ENCODE measurements at places on chromosomes 1 and 21.

DNA sequence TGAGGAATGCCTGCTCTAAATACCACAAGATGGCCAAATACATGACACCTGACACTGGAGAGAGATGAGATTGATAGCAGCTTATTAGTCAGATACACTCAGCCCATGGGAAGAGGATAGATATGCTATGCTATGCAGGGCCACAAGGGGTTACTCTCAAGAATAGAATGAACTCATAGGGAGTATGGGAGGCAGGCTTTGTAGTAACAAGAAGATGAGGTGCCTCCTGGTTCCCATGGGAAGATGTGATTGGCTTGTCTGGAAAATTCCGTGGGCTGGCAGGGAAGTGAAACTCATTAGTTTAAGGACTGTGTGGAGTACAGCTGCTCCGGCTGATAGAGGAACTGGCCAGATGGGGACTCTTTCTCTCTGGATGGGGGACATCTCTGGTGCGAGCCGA lies 16.5 kb downstream of the CCDC30 start:
- DNase-seq, result peak; percentile 88

- no peak for DNase-seq
Observed at GRCh38 chr1:79982211-79982610, 975.7 kb upstream of the ADGRL4 start.

DNA sequence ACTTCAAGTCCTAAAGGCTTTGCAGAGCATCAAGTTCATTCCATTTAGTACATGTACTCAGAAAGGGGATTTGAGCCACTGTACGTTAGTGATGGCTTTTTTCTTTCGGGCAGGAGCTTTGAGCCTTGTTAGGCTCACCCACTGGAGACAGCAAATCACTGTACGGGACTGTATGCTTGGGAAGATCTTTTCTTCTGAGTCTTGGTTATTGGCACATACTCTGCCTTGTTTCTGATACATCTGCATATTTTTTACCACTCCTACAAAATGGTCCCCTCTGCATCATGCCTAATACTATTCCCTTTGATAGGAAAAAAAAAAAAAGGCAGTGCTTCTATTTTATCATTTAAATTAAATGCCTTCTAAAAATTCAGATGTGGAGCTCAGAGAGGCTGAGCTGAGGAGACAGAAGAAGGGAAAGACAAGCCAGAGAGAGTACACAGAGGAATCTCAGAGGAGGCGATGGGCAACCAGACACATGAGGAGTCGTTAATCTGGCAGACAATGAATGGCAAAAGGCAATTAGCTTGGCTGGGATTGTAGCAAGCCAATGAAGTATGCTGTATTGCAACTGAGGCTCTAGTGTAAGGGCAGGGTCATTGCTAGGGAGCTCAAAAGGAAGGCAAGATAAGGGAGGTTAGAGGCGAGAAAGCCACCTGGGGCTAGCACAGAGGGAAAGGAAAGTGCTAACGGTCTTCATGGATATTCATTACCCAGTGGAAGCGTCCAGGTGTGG lies 39.4 kb downstream of the PHC2 start:
- peak; percentile 47 for DNase-seq

- DNase-seq, result no peak
Observed at GRCh38 chr1:74548961-74549750, 36.7 kb upstream of the LRRC53 start.

DNA sequence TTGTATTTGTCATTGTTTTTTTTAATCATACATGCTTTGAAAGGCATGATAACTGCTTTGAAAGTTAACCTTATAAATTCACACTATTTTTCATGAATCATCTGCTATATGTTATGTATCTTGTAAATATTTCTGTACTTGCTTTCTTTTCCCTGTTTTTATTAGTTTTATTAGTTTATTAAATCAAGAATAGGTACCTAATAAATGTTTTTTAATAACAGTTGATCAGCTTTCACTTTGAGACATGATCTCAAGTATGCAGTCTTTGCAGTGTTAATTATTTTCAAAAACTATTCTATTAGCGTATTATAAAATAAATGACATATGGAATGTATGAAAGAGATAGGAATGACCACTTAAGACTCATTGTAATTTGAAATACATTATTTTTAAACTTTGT lies 110.8 kb upstream of the TENT5C start:
- DNase-seq, result no peak

DNA sequence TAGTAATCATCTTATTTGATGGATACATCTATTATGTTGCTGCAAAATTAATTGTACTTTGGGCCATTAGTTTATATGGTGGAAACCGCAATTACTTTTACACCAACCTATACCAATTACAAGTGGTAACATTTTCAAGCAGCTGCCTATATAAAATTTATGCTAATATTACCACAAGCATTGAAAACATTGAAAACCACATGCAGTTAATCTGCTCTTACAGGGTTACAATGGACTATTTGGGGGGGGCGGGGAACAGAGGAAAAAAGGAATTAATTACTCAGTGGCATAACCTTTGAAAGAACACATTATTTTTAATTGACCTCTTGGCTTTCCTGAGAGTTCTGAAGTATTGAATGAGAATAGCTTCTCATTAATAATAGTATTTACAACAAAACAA lies 1793.2 kb downstream of the NCAM2 start:
- no peak for DNase-seq

DNA sequence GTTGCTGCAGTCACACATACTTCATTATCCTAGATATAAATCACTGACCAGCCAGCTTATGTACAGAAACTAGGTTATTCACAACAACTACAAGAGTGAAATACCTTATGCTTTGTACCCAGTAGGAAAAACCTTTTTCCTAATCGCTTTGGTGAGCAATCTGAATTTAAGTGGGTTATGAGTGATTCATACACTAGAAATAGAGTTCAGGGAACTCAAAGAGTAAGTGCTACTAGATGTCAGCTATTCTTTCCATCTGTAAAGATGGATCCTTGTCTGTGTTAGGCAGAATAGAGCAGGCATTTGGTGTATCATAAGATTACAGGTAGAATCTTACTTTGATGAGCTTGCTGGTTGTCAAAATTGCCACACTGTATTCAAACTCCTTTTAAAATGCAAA lies 101.9 kb downstream of the ZNF644 start:
- DNase-seq, result no peak

DNA sequence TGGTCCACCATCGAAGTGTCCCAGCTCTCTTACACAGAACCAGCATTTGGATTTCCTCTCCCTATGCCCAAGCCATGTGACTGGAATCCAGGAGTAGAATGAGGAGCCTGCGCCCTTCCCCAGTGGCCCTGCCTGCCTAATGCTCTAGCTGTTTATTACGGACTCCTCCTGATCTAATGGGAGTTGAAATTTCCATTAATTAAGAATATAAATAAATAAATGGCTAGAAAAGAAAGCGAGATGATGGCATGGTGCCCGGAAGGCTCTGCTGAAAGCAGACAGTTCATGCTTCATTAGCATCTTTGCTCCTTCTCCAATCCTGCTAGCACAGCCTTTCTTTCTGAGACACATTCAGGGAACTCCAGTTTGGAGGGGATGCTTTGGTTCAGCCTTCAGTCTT lies 216.2 kb downstream of the SEC16B start:
- DNase-seq, result no peak

DNA sequence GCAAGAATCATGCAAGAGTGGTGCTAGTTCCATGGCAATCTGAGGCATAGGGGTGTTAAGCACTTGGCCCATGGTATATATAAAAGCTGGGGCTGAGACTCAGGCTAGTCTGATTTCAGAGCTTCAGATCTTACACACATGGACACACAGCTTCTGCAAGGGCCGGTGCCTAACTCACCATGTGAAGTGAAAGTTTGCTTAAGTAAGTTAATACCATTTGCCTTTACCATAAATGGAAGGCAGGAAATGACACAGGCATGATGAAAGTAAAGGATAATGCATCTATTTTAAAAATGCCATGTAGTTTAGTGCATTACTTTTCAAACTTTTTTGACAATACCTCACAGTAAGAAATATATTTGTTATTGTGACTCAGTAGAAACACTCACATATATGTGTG lies 122.6 kb downstream of the KCNJ6 start:
- DNase-seq, result no peak

GRCh38 chr1:3247521-3248121 lies 178.6 kb downstream of the PRDM16 start:
- DNase-seq, result no peak

DNA sequence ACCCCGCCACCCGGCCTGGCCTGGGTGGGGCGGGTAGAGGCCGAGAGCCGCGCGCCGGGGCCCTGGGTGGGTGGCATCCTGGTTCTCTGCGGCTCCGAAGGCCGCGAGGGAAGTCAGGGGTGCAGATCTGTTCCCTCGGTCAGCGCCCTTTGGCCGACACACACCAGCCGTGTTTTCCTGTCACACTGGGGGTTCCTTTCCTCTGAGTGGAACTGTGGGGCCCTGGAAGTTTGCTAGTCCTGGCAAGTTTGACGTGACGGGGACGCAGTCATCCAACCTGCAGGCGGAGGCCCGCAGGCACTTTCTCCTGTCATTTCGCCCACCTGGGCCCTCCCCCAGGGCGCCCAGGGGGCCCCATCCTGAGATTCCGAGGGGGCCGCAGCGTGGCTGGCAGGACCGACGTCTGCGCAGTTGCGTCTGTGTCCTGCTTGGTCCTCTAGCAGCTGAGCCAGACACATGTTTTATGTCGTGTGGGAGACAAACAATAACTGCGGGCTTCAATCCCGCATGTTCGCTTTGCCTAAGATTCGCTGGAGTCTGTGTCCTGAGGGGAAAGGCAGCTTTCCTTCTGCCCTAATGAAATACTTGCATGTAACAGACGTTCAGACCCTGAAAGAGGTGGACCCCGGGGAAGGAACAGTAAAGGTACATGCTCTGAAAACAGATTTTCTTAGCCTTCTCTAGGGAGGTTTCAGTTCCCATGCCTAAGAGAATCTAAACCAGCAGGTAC lies 1.5 kb downstream of the FAM163A start:
- DNase-seq, result no peak

DNA sequence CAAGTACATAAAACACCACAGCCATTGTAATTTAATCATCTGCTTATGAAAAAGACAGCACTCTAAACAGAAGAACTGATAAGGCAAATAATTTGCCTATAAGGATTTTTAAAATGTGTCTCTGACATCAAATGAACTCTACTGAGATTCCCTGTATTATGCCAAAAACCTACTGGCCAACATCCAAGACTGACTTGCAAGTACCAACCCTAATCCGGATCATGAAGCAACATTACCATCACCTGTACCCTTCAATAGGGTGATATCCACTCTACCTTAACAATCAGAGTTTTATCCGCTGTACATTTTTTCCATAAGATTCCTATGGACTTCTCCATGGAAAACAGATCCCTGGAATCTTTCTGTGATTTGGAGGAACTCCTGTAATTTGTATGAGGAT lies 4.6 kb downstream of the RGS7 start:
- peak; percentile 19 for DNase-seq

DNA sequence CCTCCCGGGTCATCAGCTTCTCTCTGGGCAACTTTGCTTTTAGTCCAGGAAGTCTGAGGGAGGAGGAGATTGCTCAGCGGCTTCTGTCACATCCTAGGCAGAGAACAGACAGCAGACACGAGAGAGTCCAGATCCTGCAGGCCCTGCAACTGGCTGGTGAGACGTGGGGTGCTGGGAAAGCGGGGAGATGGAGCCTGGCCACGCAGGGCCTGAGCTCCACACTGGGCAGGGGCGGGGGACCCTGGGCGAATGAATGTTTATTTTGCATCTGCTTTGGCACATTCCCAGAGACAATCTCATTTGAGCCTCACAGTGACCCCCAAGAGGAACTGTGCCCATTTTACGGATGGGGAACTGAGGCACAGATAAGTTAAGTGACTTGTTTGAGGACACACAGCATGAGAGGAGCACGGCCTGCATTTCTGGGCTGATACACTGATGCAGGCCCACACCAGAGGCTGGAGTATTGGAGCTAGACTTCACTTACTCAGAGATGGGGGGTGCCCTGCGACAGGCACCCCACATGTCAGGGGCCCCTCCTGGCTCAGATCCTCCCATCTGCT lies 9.6 kb downstream of the C1orf167 start:
- no peak for DNase-seq

- no peak for DNase-seq
Observed at GRCh38 chr1:208445758-208446203, 201.6 kb upstream of the PLXNA2 start.

DNA sequence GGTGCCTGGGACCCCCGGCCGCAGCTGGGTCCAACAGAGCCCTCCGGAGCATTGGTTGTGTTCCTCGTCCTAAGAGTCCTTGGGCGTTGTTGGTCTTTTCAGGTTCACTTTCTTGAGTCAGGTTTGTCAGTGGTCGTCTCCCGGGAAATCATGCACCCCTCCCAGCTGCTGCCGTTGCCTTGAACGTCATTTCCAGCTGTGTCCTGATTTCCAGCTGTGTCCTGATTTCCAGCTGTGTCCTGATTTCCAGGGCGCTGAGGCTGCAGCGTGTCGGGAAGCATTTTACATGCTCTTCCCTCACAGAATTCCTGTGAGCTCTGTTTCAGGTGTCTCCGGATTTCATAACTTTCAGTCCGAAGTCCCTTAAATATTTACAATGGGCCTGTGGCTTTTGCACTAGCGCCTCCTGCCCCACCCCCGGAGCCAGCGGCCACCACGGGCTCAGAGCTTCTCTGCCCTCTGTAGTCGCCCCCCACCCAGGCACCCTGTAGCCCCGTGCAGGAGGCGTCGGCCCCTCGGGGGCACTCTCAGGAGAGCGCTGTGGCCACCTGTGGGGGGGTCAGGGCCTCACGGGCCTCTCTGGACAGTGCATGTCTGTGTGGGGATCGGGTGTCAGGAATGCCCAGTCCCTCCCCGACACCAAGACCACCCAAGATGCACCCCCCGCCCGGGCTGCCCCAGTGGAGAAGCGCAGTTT lies 66.7 kb downstream of the COL18A1 start:
- DNase-seq, result no peak

DNA sequence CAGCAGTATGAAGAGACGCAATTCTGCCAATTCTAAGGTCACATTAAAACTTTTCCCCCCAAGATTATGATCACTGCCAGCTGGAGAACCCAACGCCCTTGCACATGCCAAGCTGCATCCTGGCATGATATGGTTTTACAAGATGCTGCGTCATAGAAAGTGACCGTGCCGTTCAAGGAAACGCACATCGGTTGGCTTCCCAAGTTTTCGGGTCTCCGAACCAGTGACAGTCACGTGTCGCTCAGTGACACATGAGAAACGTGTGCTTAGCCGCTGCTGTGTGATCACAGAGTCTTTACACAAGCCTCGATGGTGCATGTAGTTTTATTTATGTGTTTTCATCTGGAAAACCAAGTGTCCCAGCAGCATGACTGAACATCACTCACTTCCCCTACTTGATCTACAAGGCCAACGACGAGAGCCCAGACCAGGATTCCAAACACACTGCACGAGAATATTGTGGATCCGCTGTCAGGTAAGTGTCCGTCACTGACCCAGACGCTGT lies 7.4 kb downstream of the SMIM1 start:
- DNase-seq, result no peak

- DNase-seq, result peak; percentile 91
Observed at GRCh38 chr1:201013991-201014815, 9.3 kb downstream of the KIF21B start.

DNA sequence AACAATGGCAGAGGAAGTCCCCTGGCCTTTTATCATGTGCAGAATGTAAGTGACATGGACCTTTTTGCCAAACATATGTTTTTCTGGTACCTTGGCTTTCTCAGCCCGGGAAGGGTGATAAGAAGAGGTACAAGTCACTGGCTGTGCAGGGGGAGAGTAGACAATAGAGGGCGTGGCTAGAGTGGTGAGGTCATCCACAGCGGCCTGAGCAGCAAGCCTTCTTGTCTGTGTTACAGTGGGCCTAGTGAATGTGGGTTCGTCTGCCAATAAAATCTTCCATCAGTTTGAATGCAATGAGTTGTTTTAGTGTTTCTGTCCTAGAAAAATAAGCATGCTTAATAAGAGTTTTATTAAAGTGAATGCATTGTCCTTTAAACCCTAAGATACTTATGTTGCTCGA lies 59.0 kb upstream of the PGD start:
- DNase-seq, result peak; percentile 66

- DNase-seq, result no peak
Observed at GRCh38 chr1:85172684-85173337, 28.0 kb downstream of the SYDE2 start.

Data from NCI-H82 (cell line).